Neural crest cell (in vitro differentiated cells): ENCODE measurements at places on chromosomes 7 and 10.

- DNase-seq: no peak
These were observed 190.9 kb downstream of the FANK1 start for GRCh38 chr10:126087153-126087680.

DNA sequence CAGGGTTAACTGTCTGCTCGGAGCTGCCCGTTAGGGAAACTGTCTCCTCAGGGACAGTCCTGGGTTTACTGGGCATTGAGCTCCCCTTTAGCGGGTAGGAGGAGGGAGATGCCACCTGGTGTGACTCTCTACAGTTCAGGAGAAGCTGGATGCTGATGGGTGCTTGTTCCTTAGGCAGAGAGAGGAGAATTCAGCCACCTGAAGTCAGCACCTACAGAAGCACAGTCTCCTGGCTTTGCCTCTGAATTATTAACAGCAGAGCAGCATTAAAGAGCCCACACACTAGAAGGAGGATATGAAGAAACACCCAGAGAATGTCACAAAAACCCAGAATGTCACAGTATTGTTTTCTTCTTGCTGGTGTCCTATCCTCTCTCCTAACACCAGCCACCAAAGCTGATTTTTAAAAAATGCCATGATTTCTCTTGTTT lies 696 bp downstream of the GIMAP4 start:
- DNase-seq: no peak

DNA sequence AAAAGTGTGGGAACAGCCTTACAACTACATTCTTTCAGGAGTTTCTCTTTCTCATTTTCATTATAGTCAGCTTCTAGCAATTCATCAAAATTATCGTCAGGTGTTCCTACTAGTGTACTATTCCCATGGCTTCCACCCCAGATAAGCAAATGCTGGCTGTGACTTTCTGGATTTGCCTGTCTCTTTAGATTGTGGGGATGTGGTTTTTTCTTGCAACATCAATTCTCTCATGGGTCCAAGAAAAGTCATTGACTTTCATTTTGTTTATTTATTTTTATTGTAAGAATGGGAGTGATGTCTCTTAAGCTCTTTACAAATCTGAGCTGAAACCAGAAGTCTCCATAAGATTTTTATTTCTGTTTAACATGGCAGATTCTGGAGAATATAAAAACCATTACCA lies 349.7 kb upstream of the SEMA3C start:
- no peak for DNase-seq

- DNase-seq: no peak
These were observed 32.8 kb downstream of the PTEN start for GRCh38 chr10:87896216-87896615.

DNA sequence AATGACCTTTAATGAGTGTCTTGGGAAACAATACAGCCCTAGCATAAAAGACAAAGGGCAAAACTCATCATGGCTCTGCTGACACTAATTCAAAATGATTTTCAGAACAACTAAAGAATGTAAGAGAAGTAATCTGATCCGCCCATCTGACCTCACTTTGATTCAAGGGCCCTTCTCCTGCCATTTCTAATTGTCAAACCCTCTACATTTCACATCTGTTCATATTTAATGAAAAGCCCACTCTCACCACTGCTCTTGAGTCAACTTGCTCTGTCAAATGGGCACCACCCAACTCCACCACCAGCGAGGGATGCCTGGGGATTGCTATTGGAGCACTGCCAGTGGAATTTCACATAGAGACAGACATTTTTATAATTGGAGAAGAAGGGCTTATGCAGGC lies 639.2 kb downstream of the KCNMA1 start:
- no peak for DNase-seq

GRCh38 chr10:118585794-118586193 lies 9.7 kb downstream of the PRLHR start:
- DNase-seq: no peak

- no peak for DNase-seq
These were observed 9.1 kb upstream of the MTPAP start for GRCh38 chr10:30358206-30358605.

DNA sequence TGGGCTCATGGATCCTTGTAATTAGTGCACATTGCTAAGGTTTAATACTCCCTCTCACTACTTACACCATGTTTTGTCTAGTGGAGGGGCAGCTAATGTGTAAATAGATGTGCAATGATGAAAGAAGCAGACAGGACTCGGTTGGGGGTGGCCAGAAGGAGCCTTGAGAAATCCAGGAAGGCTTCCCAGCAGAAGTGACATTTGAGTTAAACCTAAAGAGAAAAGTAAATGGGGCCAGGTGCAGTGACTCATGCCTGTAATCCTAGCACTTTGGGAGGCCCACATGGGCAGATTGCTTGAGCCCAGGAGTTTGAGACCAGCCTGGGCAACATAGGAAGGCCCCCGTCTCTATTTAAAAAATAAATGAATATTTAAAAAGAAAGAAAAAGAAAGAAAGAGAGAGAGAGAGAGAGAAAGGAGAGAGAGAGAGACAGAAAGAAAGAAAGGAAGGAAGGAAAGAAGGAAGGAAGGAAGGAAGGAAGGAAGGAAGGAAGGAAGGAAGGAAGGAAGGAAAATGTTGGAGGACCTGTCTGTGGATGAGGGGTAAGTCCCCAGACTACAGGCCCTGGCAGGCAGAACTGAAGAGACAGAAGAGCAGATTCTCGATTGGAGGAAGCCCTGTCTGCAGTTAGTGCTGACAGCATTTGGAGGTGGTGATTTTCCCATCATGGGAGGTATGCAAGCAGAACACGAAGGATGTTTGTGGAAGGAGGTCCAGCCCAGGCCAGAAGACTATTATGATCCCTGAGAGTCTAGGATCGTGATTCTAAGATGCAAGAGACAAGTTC lies 3.6 kb downstream of the ELN start:
- no peak for DNase-seq

DNA sequence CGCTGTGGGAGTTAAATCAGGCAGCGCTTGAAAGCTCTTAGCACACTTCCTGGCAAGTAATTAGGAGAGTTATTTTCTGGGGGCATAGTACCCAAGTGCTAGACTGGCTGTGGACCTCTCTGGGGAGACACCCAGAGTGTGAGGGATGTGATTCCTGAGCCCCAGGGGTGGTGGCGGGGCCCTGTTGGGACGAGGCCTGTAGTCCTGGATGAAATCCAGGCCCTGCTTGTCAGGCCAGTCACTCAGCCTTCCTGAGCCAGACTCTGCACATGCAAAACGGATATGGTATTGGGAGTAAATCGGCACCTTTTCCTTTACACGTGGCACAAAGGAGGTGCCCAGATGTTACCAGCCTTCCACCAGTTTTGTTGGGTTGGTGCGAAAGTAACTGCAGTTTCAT lies 31.2 kb downstream of the TRRAP start:
- no peak for DNase-seq

DNA sequence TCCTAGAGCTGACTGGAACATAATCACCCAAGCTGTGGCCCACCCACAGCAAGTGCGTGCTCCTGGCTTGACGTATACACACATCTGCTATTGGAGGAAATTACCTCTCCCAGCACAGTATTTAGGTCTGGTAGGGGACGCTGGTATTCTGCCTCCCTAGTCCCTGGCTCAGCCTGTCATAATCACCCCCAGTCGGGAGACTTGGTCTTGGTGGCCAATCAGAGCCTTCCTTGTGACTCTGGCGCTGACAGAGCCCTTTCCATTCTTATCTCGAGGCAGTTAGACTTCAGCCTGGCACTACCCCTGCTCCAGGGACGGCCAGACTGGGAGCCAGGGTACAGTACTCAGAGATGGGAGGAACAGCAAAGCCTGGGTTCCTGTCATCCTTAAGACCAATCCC lies 14.3 kb upstream of the PRKAG2 start:
- no peak for DNase-seq

GRCh38 chr10:12512332-12513002 lies 163.1 kb downstream of the CAMK1D start:
- DNase-seq: no peak

- no peak for DNase-seq
These were observed 38.9 kb downstream of the TSPAN14 start for GRCh38 chr10:80492848-80493521.

- DNase-seq: no peak
These were observed 44.4 kb upstream of the GAD2 start for GRCh38 chr10:26172131-26172530.

DNA sequence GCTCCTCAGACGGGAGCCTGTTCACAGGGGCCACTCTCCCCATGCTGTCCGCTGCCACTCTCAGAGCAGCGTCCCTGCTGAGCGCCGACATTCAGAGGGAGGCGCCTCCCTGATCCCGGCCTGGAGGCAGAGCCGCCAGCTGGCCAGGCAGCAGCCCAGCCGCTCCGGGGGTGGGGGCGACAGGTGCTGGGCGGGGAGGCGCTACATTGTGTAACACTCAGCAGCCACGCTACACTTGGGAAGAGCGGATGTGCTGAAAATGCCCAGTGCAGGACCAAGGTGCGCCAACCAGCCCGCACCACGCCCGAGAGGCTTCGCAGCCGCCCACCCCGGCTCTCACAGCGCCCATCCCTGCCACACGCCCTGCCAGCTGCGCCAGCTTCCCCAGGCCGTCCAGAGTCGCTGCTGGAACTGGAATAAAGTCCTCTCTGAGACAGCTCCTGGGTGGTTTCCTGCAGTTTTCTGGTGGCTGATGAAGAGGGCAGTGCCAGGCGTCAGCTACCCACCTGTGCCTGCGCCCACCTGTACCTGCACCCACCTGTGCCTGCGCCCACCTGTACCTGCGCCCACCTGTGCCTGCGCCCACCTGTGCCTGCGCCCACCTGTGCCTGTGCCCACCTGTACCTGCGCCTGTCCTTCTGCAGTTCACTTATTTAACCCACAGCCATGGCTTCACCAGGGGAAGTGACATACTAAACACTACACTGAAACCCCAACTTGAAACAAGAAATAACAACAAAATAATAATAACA lies 25.7 kb downstream of the STK32C start:
- no peak for DNase-seq

DNA sequence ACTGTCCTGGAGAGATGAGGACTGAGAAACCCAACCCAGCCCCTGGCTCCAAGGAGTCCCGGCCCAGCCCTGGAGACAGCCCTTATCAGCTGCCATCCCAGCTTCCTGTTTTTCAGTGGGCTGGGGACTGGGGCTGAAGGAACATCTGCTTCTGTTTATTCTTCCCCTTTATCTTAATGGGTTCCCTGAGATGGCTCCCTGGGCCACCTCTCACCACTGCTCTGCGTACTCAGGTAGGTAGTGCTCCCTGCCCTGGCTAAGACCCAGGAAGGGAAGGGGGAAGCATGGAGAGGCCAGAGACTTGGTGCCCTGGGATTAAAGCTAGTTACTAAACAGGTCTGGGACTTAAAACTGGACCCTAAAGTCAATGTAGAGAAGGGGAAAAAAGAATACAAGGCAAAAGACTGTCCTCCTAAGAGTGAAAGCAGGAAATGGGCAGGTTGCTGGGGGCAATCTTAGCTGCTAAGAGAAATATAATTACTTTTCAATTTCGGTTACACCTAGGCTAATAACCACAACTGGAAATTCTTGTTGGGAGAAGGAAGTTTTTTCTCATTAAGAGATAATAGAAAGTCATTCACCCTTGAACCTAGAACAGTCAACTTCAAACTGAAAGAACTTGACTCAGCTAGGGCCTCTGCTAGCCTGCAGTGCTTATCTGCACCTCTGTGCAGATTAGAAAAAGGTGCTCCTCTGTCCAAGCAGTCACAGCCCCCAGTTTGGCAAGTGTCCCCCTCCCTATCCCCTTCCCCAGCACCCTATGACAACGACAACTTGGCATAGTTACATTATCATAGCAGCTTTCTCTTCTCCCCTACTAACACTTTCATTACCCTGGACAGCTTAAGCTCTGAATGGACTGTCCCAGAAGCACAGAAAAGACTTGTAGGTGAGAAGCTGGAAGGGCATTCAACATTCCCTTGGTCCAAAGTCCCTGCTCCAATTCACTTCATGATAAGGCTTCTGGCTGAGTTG lies 65.6 kb upstream of the KDM7A start:
- no peak for DNase-seq

DNA sequence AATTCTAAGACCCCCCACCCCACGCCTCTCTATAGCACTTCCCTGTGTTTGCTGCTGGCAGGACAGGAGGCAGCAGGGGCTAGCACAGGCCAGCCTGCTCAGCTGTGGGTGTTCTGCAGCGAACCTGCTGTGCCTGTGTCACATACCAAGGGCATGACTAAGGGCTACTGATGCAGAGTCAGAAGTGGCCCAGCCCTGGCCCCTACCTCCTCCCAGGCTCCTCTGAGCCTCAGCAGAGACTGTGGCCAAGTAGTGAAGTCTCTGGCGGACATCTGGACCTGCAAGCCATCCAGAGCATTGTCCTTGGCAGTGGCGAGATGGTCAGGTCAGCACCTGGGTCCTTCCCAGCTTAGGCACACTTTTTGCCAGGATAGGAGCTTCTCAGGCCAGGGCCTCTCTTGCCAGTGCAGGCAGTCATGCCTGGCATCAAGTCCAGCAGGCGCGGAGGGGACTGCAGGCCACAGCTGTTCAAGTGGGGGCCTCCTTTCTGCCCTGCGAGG lies 116.3 kb upstream of the RET start:
- no peak for DNase-seq

DNA sequence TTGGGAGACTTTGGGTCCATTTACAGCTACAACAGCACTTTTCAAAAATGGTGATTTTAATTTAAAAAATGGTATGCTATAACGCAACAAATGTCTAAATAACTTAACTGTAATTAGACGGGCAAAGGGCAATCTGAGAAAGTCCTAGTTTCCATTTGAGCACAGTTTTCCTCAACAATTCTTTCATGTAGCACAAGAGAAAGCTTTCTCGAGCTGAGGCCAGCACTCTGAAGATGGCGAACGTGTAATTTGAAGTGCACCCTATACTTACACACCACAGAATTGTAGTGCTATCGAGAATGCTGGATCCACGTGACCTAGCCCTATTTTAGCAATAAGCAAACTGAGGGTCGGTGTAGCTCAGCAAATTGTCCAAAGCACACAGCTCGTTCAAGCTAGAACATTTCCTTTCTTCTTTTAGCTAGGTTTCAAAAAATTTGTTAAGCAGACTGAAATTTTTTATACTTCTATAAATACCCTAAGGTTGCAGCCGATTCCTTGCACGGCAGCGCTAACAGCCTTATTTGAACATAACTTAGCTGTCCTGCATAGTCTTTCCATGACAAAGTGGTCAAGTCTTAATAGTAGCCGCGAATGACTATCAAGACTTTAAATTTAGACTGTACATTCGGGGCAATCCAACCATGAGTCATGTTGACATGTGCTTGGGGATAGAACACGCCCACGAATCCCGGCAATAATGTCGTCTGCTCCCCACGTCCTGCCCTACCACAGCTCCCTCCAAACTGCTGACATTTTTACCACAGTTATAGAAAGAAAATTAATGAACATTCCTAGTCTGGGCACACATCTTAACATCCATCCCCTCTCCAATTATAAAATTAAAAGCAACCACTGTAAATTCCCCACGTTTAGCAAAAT lies 10.0 kb downstream of the KLF6 start:
- DNase-seq: no peak
